Stimulated activated CD4-positive, alpha-beta T cell treated with anti-CD3 and anti-CD28 coated beads, Interleukin-1b, Interleukin-23, amount 100 ng/mL, for 1 hour (primary cell): ENCODE measurements at places on chromosomes 3 and 15.

DNA sequence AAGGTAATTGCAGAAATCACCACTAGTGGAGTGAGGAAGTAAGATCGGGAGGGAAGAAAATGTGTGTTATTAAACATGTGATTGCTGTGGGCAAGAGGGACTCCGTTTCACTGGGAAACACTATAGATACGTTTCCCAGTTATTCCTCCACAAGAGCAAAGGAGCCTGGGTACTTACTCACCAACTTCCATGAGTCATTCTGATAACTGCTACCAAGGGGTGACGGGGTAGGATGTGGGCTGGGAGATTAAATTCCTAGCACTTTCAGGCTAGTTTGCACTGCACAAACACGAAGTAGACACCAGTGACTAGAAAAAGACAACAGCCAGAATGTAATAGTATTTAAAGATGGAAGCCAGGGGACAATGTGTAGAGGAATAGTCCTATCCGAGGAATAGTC, 812.9 kb upstream of the CFAP20DC start:
- no peak for DNase-seq

DNA sequence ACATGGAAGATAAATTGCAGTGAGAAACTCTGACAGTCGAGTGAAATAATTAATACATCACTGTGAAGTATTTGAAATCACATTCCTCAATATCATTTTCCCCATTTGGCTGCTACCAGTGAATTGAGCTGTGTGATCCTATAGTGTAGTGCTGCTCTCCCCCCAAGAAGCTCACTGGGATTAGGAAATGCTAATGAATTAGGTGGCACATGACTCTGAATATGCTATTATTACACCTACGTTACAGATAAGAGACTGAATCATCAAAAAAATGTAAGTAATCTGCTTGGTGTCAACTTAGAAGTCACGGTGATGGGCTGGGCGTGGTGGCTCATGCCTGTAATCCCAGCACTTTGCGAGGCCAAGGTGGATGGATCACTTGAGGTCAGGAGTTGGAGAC, 34.7 kb upstream of the SYNM start:
- no peak for DNase-seq

- DNase-seq, result no peak
These were observed 1.1 kb upstream of the NLGN1 start for GRCh38 chr3:173396191-173397041.

DNA sequence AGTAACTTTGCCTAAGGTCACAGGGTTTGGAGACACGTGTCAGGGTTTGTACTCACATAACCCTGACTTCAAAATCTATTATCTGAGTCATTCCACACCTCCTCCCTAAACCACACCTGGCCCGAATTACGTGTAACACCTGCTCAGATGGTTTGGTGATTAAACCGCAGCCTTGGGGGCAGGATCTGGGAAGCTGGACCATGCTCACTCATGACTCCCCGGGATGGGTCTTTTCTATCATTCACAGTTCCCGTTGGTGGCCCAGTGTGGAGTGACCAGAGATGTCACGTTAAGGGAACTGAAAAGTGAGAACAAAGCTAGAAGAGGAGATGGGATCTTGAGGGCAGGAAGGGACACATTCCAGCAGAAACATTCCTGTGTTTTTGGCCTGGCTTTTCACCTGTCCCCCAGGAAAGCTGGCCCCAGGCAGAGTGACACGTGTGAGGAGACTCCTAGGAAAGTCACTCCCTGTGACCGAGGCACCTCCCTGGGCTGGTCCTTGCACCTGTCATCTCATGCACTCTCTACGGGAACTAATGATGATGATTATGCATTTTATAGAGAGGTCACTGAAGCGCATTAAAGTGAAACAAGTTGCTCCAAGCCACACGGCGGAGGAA, 75.4 kb upstream of the POMGNT2 start:
- no peak for DNase-seq

GRCh38 chr3:195102609-195103467, 168.1 kb downstream of the XXYLT1 start:
- no peak for DNase-seq

GRCh38 chr3:29347412-29347811, 66.5 kb downstream of the RBMS3 start:
- no peak for DNase-seq

DNA sequence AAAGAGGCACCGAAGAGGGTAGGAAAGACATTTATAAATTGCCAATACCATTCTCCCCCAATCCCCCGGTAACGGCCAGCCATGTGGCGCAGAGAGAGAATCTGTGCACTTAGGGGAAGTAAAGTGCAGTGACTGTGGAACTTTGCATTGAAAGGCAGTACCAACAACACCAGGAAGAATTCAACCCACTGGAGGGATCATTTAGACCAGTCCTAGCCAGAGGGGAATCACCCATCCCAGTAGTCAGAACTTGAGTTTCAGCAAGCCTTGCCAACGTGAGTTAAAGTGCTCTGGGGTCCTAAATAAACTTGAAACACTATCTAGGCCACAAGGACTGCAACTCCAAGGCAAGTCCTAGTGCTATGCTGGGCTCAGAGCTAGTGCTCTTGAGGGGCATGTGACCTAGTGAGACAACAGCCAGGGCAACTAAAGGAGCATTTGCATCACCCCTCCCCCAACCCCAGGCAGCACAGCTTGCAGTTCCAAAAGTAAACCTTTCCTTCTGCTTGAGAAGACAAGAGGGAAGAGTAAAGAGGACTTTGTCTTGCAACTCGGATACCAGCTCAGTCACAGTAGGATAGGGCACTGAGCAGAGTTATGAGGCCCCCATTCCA, 15.0 kb downstream of the CEP70 start:
- no peak for DNase-seq

DNA sequence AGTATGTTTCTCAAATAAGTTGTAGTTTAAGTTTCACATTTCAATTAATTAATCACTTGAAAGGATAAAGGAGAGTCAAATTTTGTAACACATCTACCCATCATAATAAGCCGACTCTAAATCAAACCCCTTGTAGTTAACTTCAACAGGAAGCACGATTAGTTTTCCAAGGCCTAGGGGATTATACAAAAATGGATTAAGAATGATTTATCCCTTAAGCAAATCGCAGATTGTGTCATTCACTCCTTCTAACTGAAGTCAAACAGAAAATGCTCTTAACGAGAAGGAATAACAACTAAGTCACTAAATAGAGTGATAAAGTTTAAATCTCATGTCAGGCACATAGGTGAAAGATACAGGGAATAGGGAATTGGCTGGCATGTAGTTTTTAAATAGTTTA, 792.8 kb downstream of the ZPLD1 start:
- DNase-seq, result no peak

GRCh38 chr3:88046766-88047165, 12.0 kb downstream of the CGGBP1 start:
- DNase-seq, result no peak

GRCh38 chr3:48543271-48543866, 13.2 kb downstream of the PFKFB4 start:
- no peak for DNase-seq

- no peak for DNase-seq
These were observed 65.7 kb downstream of the CDIN1 start for GRCh38 chr15:36645106-36645505.

- no peak for DNase-seq
These were observed 8.5 kb downstream of the VEPH1 start for GRCh38 chr3:157494581-157495281.

DNA sequence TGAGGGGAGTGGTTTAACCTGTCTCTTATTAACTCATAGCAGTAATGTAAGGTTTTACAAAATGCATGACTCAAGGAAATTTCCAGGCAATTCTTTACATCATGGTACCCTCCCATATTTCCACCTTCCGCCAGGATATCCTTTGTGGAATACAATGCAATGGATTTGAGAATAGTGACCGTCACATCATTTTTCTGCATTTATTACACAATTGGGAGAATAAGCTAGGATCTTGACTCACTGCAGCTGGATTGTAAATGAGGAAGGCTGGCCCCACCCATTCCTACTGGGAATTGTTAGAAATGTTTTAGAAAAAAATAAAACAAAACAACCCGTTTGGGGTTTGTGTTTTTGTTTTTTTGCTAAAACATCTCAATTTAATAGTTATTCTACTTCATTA, 97.4 kb downstream of the IMPG2 start:
- no peak for DNase-seq

- DNase-seq, result no peak
These were observed 97.4 kb downstream of the STAC start for GRCh38 chr3:36477655-36478054.

DNA sequence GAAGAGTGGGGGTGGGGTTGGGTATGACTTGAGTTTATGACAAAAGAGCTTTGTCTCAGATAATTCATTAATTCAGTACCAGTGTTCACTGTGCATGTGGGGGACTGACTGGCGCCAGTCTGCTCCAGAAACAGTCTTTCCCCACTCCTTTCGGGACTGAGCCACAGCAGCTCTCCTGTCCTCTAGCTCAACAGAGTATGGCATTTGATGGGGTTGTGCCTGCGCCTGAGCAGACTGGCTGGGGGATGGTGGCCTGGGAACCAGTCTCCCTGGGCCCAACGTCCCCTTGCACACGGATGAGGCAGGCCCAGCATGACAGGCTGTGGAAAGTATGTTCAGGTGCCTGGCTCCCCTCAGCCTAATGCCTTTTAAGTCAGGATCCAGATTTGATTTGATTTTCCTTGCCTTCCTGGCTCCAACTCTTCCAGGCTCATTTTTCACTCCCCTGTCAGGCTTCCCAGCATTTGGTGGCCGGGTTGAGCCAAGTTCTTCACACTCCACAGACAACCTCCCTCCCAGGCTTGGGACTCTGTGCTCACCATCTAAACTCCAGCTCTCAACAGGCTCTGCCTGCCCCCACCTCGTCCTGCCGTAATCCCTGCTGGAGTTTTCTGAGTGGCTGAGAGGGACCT, 105.0 kb downstream of the MYLK start:
- DNase-seq, result no peak

DNA sequence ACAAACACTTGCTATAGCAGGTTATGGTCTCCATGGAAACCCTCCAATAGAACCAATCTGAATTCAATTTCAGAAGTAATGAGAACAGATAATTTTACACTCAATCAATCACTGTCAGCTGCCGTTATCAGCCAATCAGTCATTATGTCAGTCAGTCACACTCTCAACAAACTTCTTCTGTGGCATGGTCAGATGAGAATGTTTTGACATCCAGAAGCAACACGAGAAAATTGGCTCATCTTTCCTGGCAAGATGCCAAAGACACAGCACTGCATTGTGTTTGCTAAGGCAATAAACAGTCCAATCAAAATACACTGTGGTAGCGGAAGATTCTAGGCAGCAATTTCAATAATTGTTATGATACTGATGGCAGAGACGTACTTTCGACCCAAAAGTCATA, 190.7 kb downstream of the RORA start:
- no peak for DNase-seq

GRCh38 chr3:8505621-8506020, 4.0 kb downstream of the LMCD1 start:
- no peak for DNase-seq

DNA sequence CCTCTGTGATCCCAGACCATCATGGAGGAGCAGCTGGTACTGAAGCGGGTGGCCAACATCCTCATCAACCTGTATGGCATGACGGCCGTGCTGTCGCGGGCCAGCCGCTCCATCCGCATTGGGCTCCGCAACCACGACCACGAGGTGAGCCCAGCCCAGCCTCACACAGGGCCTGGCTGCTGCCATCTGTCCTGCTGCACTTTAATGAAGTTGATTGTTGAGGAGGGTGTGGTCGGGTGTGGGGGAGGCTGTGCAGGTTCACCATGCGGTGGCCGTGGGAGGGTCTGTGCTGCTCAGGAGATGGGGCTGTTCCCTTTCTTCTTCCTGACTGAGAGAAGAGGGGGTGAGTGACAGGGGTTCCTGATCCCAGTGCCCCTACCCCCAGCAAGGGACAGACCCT, 30.6 kb downstream of the ACAD9 start:
- DNase-seq, result no peak

DNA sequence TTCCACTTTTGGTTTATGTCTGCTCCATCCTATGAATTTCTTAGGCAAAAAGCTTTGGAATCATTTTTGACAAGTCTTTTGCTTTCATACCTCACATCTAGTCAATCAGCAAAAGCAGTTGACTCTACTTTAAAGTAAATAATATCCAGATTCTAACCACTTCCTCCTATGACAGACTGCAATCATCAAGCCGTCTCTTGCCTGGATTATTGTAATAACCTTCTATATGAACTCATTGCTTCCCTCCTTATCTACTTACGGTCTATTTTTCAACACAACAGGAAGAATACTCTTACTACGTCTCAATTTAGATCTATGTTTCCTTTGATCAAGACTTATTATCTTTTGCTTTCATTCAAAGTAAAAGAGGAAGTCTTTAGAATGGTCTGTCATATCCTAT, 20.7 kb downstream of the CLDN1 start:
- no peak for DNase-seq

GRCh38 chr3:17355591-17355990, 386.8 kb downstream of the TBC1D5 start:
- DNase-seq, result no peak

DNA sequence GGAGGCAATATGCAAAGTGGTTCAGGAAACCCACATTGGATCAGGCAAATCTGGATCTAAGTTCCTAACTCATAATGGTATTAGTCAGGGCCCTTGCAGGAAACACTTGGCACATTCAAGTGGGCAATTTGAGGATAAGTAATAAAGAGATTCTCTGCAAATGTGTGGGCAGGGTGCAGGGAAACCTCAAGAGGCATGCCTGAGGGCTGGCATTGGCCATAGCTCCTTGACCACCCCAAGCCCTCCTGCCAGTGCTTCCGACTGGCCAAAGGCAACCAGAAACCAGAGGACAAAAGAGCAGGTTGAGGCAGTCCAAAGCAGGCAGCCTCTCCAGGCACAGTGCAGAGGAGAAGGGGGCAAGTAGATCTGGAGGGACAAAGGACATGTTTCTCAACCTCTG, 130.8 kb upstream of the SNTN start:
- no peak for DNase-seq

DNA sequence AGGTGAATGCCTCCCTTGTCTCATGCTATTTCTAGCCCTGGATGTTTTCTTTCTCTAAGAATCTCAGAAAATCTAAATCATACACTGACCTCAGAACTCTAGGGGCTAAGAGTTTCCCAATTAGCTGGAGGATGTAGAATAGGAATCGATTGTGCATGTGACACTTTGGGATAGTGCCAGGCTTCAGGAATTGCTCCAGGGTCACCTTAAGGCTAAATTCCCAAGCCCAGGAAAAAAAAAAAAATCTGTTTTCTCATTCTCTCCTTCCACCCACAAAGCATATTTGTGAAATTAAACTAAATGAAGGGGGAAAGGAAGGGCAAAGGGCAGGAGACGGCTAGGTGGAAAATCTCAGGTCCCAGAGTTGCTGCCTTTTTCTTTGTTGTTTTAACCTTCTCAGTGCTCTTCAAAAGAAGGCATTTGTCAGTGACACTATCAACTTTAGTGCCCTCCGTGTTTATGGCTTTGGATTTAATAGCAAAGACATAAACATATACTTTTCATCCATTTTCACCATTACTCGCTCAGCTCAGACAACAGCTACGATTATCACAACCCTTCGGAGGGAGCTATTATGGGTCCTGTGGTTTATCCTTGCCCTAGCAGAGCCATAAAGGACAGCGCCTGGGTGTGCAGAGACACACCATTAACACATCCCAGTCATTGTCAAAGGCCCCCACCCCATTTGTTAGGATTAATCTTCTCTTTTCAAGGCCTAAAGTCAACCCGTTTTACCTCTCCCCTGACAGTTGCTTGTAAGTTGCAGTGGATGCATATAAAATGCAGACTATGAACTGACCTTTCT, 271.7 kb downstream of the PDZRN3 start:
- no peak for DNase-seq

GRCh38 chr15:31265090-31265870, 61.4 kb upstream of the KLF13 start:
- DNase-seq, result no peak

- peak; percentile 19 for DNase-seq
These were observed 1.5 kb upstream of the MAPKBP1 start for GRCh38 chr15:41772720-41773331.
